Cardiac muscle cell (in vitro differentiated cells and primary cell): ENCODE measurements at places on chromosomes 4 and X.

GRCh38 chrX:115709039-115709438, 148.1 kb downstream of the PLS3 start:
- DNase-seq = no peak

- no peak for DNase-seq
Observed at GRCh38 chr4:48706736-48707135, 73.3 kb downstream of the FRYL start.

GRCh38 chr4:5609306-5610007, 98.9 kb downstream of the EVC2 start:
- DNase-seq = no peak

- DNase-seq = no peak
Observed at GRCh38 chr4:100147684-100148083, 42.6 kb downstream of the DDIT4L start.
